Stimulated activated CD8-positive, alpha-beta memory T cell treated with anti-CD3 and anti-CD28 coated beads, Interleukin-7, amount 100 ng/mL, for 48 hours (primary cell): ENCODE measurements at places on chromosomes 2 and 18.

DNA sequence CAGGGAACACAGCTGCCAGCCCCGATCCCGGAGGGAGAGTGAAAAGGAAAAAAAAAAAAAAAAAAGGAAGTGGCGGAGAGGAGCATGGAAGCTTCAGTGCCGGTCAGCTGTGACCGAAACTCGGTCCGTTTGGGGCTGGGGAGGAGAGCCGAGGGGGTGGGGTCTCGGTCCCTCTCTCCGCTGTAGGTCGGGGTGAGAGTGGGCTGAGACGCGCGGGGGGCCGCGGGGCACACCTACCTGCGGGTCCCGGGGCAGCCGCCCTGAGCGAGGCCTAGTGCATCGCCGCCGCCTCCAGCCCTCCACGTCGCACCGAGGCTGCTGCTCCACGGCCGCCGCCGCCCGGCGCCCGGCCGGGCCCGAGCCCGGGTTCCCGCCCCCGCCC is 536 bp downstream of the VPS54 start:
- no peak for DNase-seq

- no peak for DNase-seq
Observed at GRCh38 chr2:182852090-182852489, 14.3 kb downstream of the FRZB start.

DNA sequence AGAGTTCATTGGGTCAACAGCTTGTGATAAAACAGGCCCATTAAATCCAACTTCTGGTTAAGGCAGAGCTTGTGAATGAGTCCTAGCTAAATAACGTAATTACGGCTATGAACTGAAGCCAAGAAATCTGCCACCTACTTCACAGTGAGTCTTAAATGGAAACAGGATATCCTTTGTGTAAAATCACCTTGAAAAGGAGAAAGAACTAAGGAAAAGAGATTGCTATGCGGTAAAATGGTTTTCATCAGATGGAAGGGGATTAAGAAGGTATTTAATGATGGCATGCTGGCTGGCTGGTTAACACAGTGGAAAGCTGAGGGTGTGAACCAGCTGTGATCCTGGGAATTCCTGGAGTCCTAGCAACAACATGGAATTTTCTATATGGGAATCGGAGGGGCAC is 156.6 kb downstream of the DOK6 start:
- no peak for DNase-seq

DNA sequence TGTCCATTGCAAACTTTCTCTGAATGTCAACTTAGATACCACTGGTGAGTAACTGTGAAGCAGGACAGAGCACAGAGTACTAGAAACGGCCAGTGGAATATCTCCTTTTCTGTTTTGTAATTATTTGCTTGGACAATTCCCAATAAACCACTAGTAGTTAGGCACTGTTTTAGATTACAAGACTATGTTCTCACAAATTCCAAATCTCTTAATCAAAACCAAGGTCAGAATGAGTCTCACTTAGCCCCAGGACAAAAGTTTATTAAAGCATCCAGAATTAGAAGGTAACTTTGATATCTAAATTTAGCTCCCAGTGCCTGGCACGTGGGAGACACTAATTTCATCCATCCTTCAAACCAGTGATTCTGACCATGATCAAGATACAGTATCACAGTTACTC is 89.0 kb downstream of the ZNF521 start:
- no peak for DNase-seq

DNA sequence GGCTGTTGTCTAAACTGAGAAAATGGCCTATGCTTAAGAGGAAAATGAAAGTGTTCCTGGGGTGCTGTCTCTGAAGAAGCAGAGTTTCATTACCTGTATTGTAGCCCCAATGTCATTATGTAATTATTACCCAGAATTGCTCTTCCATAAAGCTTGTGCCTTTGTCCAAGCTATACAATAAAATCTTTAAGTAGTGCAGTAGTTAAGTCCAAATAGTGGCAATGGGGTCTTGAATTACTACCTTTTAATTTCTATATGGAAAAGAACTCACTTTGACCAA is 13.8 kb upstream of the ALLC start:
- no peak for DNase-seq

- no peak for DNase-seq
Observed at GRCh38 chr2:196516564-196516963, 123.0 kb upstream of the CCDC150 start.

DNA sequence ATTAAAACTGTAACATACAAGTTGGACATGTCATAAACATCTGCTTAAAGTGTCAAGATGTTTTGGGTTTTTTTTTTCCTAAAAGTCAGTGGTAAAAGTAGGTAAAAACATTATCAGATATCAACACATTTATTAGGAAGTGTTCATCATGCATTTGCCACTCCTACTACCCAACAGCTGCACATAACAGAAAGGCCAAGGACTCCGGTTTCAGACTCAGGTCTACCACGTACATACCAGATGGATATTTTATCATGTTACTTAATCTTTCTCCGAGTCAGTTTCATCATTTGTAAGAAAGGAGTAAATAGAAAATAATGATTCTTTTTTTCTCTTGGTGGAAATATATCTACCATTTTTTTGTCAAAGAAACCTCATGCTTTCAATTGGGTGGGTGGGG is 192.3 kb downstream of the UBE2E3 start:
- DNase-seq, result no peak

GRCh38 chr2:241499146-241499965 is 9.0 kb downstream of the STK25 start:
- no peak for DNase-seq

DNA sequence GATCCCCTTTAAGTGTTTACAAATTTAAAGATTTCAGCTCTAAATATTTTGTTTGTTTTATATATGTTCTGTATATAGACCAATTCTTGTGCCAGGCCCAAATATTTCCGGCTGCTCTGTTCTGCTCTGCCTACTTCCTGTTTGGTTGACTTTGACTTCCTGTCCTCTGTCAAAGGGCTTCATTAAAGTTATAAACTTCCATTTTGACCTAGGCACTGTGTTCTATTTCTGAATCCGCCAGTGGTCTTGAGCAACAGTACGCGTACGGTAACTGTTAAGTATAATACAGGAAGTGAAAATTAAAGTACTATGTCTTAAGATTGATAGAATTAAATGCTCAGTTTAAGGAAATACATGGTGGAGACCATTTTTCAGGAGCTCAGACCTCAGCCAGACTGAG is 13.5 kb upstream of the REL start:
- no peak for DNase-seq

- no peak for DNase-seq
Observed at GRCh38 chr2:36035137-36035536, 320.4 kb upstream of the CRIM1 start.

DNA sequence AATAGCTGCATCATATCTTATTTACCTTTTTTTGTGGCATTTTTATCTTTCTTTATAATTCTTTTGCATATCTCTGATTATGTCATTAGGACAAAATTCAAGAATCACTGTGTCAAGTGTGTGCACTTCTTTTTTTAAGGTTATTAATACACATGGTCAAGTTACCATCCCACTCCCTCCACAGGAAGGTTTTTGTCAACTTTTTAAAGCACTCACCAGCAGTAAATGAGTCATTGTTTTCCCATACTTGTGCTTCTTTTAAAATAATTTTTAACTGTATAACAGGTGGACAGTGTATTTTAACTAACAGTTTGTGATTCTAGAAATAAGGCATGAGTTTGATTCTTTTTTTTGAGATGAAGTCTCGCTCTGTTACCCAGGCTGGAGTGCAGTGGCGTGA is 45.7 kb upstream of the FAM171B start:
- no peak for DNase-seq

GRCh38 chr2:100276716-100277115 is 45.6 kb downstream of the LONRF2 start:
- DNase-seq, result no peak

DNA sequence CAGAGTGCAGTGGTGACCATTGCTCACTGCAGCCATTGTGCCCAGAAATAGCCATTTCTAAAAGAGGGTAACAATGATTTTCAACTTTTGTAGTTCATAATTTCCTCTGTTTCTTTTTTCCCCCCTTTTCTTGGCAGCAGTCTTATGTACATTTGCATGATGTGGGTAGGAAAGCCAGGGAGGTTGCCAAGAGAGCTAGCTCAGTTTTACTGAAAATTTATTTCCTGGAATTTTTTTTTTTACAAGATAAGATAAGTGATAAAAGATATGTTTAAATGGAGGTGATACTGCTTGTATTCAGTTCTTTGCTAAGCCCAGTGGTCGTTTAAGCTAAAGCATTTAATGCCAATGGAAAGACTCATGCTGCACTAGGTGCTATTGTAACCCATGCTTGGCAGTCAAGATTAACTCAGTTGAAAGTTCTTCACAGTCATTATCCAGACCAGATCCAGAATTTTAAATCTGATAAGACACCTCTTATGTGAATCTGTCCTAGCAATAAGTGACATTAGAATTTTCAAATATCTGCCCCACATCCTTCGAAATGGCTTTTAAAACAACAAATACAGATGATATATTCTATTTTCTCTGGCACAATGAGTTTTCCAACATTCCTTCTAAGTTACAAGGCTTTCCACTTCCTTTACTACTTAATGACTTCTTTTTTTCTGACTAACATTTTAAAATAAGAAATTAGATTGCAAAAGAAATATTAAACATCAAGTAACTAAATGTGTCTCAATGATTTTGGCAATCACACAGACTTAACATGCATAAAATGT is 4.4 kb upstream of the ATP8B1 start:
- no peak for DNase-seq

- no peak for DNase-seq
Observed at GRCh38 chr2:185676316-185676715, 62.3 kb upstream of the FSIP2 start.

- DNase-seq, result no peak
Observed at GRCh38 chr2:242031481-242032019, 162.0 kb downstream of the RTP5 start.

DNA sequence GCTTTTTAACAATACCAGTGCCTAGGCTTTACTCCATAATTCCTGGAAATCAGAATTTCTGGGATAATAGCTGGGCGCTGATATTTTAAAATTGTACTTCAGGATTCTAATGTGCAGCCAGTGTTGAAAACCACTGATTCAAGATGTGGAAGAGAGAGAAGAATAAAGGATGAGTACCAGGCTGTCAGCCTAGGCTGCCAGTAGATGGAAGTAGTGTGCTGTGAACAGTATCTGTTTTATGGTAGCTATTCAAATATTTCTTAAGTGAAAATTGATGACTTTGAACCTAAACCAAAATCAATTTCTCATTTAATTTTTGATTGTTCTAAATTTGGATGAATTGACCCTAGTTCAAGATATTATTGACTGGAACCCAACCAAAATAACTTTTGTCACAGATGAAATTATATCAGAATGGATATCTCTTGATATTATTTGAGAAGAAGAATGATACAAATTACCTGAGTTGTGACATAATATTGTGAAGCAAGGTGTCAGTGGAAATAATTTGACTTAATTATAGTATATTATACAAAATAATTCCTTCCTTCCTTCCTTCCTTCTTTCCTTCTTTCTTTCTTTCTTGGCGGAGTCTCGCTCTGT is 88.0 kb downstream of the COMMD1 start:
- no peak for DNase-seq

DNA sequence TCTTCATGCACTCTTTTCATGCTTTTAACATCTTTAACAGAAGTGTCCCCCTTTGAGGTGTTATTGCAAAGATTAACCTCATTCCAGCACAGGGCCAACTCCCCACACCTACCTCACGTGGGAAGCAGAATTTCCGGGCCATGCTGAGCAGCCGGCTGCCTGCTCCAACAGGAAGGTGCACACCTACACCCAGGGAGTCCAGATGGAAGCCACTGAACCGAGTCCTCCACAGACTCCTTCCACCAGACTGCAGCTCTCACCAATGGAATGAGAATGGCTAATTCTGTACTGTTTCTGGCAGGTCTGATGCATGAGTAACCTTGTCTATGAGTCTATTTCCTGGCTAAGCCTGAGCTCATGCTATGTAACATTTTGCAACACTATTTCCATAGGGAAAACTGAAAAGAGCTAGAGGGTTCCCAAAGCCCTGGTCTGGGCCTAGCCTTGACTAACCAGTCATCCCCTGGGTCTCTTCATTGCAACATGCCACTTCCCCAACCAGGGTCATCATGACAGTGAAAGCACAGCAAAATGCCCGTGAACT is 11.0 kb downstream of the ERFE start:
- DNase-seq, result no peak

DNA sequence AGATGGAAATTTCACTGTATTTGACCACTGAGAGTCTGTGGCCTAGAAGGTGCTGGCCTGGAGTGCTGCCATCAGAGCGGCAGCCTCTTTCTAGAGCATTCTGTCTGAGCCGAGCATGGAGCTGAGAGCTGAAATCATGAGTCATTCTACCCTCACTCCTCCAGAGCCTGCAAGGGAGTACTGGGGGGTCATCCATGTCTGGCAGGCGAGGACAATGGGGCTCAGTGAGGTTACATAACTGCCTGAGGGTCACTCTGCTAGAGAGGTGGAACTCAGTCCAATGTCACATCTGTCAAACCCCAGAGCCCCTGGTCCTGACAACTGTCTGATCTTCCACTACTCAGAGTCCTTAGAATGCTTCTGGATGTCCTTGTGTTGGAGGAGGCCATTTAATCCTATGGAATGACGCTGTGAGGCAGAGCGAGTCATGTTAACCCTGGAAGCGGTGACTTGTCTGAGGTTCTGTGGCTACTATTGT is 65.3 kb downstream of the HAUS1 start:
- DNase-seq, result no peak

GRCh38 chr2:54191361-54192135 is 64.5 kb downstream of the TSPYL6 start:
- no peak for DNase-seq

DNA sequence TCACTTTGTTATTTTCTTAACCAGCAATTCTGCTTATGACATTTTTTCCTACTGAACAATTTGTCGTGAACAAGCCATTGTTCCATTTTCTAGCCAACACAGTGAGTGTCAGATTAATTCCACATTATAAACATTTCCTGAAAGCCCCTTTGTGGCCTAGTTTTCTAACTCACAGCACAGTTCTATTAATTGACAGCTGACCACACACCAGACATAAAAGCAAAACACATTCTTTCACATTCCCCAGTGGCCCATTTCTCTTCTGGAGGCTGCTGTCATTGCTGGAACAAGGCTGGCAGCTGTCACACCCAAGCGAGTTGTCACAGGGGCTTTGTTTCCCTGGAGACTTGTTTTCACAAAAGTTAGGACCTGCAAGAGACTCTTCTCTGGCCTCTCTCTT is 50.7 kb downstream of the RNF152 start:
- no peak for DNase-seq

DNA sequence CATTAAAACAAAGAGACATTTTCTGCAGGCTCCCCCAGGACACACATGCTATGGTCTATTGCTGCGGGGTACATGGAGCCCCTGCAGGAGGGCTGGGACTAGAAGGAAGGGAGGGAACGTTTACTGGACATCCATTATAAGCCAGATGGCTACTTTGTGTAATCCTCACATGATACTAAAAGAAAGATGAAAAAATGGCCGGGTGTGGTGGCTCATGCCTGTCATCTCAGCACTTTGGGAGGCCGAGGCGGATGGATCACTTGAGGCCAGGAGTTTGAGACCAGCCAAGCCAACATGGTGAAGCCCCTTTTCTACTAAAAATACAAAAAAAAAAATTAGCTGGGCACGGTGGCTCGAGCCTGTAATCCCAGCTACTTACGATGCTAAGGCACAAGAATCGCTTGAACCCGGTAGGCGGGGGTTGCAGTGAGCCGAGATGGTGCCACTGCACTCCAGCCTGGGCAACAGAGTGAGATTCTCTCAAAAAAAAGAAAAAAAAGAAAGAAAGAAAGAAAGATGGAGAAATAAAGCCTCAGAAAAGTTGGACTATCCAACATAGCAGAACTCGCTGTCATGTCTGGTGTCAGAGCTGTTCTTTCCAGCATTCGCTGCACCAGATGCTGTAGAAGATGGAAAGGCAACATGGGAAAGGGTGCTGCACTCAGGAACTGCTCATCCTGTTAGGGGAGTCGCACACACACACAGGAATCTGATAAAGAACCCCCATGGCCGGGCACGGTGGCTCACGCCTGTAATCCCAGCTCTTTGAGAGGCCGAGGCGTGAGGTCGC is 7.8 kb upstream of the MYCN start:
- no peak for DNase-seq
